ENCODE measurements at places on chromosomes 3 and 15.

GRCh38 chr3:50124800-50125178 lies 30.3 kb upstream of the SEMA3F start:
- no peak for DNase-seq

- no peak for DNase-seq
Observed at GRCh38 chr3:156726456-156726855, 52.1 kb downstream of the TIPARP start.

GRCh38 chr3:78690766-78691165 lies 1077.0 kb downstream of the ROBO1 start:
- DNase-seq: no peak

DNA sequence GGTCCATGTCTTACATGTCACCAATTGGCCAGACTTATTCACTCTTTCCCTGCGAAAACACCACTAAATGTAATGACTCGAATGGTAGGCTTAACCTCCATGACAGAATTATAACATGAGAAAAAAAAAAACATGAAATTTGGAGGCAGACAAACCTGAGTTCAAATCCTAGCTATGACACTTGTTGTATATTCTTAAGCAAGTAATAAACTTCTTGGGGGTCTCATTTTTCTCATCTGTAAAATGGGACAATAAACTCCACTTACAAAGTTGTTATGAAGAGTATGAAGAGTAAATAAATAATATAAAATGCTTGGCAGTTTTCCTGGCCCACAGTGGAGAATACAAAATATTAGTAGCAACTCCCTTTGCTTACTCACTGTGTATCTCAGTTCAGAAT lies 11.4 kb upstream of the EIF1B start:
- no peak for DNase-seq

GRCh38 chr3:158407844-158408517 lies 163.0 kb upstream of the MLF1 start:
- peak; percentile 92 for DNase-seq

DNA sequence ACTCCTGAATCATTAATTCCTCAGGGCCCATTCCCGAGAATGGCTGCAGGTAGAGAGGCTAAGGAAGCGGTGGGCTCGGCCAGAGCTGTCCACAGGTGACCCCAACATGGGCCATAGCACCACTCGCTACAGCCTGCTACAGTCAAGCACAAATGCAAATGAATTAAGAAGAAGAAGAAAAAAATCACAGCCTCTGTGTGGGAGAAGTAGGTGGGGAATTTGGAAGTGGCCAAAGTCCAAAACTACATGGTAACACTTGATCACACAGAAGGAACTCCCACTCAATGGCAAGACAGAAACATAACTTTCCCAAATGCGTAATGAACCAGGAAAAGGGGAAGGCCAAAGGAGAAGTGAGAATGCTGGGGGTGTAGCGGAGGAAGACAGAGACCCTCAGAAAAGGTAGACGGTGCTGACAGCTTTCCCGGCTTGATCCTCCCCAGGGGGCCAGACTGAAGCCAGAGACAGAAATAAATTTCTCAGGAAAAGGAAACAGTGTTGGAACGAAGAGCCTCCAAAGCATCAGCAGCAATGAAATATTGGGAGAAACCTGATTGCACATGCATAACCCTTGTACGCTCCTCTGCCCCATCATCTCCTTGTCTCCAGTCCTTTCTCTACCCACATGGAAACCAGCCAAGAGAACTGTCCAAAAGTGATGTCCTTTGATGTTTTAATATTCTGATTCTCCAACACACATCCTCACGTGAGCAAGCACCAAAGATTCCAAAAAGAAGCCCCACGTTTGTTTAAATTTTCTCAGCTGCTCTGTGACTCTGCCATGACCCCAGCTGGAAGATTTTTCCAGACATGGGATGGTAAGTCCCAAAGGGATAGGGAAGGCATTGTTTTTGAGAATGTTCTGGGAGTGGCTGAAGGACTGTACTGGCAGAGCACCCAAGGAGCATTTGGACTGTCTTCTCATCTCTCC lies 107.6 kb downstream of the OXNAD1 start:
- no peak for DNase-seq

DNA sequence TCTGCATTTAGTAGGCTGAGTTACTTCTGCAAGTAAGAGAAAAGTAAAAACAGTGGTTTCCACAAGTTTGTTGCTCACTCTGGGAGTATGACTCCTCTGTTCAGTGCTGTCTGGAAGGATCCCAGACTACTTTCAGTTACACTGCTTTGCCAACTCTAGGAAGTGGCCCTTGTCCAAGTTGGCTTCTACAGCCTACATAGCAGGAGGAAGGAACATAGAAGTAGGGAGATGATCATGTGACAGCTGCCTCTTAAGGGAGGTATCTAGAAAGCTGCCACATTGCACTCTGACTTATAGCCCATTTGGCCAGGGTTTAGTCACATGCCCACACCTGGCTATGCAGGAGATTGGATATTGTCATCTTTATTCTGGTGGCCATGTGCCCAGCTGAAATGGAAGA lies 298.1 kb downstream of the NSUN3 start:
- DNase-seq: peak; percentile 19

DNA sequence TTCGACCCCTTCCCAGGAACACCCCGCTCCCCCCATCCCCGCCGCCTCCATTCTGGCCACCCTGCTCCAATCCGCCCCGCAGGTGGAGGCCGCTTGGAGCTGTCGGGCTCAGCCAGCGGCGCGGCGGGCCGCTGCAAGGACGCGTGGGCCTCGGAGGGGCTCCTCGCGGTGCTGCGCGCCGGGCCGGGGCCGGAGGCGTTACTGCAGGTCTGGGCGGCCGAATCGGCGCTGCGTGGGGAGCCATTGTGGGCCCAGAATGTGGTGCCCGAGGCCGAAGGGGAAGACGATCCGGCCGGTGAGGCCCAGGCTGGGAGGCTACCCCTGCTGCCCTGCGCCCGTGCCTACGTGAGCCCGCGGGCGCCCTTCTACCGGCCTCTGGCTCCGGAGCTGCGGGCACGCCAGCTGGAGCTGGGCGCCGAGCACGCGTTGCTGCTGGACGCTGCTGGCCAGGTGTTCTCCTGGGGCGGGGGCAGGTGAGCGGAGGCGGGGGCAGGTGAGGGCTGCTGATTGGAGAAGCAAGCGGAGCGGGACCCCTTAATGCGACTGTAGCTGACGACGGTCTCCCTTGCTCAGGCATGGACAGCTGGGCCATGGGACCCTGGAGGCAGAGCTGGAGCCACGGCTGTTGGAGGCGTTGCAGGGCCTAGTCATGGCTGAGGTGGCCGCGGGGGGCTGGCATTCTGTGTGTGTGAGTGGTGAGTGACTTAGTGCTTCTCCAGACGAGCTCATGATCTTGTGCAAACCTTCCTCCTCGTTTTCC lies 2.5 kb downstream of the RCCD1 start:
- peak; percentile 30 for DNase-seq

GRCh38 chr15:87728998-87729397 lies 527.5 kb downstream of the NTRK3 start:
- DNase-seq: no peak

- DNase-seq: no peak
Observed at GRCh38 chr15:47186075-47186474, 531.2 kb upstream of the SEMA6D start.

GRCh38 chr3:138724443-138724842 lies 110.3 kb downstream of the PIK3CB start:
- DNase-seq: no peak

- DNase-seq: no peak
Observed at GRCh38 chr3:180142041-180142440, 105.3 kb upstream of the PEX5L start.

- DNase-seq: no peak
Observed at GRCh38 chr3:160477750-160478149, 28.2 kb upstream of the TRIM59 start.

DNA sequence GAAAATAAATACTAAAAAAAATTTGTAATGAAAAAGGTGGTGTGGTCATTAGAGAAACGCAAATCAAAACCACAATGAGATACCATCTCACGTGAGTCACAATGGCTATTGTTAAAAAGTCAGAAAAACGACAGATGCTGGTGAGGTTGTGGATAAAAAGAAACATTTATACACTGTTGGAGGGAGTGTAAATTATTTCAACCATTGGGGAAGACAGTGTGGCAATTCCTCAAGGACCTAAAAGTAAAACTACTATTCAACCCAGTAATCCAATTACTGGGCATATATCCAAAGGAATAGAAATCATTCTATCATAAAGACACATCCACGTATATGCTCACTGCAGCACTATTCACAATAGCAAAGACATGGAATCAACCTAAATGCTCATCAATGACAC lies 120.3 kb downstream of the MYO9A start:
- no peak for DNase-seq

DNA sequence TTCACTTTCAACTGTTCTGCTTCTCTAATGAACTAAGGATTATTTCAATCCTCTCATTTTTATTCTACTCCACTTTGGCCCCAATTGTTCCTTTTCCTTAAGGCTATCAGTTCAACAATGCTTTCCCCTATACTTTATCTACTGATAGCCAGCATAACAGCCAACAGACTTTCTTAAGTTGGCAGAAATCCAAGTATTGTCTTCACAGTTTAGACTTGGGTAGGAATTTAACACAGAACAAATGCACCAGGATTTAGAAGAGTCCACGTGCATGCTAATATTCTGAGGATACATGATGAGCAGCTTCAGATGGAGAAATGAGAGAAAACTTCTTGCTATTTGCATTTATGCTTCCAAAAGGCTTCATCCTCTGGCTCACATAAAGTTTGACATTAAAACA lies 54.8 kb downstream of the FBN1 start:
- no peak for DNase-seq

GRCh38 chr3:125240496-125240895 lies 27.9 kb upstream of the SLC12A8 start:
- no peak for DNase-seq

DNA sequence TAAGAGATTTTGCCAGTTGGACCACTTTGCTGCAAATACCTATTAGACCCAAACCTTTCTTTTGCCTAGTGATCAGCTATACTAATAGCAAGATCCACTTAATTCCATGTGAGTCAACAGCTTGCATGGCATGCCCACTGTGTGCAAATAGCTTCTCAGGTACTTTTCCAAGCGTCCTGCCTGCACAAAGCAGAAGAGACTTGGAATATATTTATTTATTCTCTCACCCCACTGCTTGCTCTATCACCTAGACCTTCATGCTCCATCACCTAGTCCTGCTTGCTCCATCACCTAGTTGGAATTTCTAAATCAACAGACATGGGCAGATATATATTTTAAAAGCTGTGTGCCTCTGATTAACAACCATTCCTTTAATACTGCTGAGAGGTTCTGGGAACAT lies 47.6 kb downstream of the MBNL1 start:
- DNase-seq: no peak

DNA sequence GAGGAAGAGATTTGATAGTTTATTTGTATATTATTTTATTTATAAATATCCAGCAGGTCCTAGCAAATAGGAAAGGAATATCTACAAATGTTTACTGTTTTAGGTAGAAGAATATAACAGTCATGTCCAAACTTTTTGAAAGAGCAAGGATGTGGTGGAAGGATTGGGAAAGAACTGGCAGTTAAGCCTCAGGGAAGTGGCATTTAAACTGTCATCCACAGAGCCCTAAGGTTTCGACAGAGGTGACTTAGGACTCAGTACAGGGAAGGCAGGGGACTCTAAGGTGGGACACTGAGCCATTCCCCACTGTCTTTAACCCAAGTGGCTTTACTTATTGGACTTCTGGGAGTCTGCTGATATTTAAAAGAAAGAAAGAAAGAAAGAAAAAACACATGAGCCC lies 11.8 kb upstream of the TMEM87A start:
- DNase-seq: no peak

Measured in umbilical cord (tissue), 2 donors.